Osteoblast (primary cell): ENCODE measurements at places on chromosomes 1 and 21. TPM values are rescaled to one million over a fixed set of nuclear protein-coding genes. Genes with fewer than 3 reads are reported as not detected.

DNA sequence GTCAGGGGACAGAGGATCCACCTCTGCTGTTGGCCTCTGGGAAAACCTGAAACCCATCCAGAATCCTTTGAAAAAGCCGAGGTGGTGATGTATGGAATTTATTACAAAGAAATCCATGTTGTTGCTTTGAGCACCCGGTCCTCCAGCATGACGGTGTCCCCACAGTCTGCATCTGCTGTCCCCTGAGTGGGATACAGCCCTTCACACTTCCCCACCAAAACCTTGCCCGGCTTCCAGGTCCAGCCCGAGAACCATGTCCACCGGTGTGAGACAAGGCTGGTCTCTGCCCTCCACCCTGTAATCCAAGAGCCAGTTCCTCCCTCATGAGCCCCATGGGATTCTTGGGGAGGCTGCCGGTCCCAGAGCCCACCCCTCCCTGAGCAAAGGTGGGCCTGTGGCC lies 70.5 kb downstream of the STUM start:
- DNase-seq, result peak; percentile 11
- H3K27ac ChIP-seq, result no peak overlapping the region
- H3K27me3 ChIP-seq, result peaks cover 10% of the 10 kb centered on the region
- H3K4me1 ChIP-seq, result no peaks in the 10 kb centered on the region
- H3K36me3 ChIP-seq, result no peaks in the 10 kb centered on the region

DNA sequence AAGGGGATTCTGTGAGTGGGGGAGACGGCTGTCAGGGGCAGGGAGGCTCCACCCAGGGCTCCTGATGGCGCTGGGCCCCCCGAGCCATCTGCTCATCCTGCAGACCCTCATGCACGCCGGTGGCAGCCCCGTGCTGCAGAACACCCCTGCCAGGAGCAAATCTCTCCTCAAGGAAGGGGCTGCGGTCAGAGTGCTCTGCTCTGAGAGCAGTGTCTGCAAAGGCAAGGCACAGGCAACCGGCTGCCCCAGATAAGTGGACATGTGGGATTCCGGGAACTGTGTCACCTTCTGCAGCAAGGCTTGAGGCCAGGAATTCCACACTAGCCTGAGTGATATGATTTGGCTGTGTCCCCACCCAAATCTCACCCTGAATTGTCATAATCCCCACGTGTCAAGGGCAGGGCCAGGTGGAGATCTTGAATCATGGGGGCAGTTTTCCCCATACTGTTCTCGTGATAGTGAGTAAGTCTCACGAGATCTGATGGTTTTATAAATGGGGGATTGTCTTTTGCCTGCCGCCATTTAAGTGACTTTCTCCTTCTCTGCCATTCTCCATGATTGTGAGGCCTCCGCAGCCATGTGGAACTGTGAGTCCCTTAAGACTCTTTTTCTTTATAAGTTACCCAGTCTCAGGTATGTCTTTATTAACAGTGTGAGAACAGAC lies 101.0 kb downstream of the PDE9A start:
- no peak overlapping the region for H3K27ac ChIP-seq
- H3K4me3 ChIP-seq, result no peak overlapping the region
- DNase-seq, result peak; percentile 2
- H3K36me3 ChIP-seq, result no peaks in the 10 kb centered on the region

DNA sequence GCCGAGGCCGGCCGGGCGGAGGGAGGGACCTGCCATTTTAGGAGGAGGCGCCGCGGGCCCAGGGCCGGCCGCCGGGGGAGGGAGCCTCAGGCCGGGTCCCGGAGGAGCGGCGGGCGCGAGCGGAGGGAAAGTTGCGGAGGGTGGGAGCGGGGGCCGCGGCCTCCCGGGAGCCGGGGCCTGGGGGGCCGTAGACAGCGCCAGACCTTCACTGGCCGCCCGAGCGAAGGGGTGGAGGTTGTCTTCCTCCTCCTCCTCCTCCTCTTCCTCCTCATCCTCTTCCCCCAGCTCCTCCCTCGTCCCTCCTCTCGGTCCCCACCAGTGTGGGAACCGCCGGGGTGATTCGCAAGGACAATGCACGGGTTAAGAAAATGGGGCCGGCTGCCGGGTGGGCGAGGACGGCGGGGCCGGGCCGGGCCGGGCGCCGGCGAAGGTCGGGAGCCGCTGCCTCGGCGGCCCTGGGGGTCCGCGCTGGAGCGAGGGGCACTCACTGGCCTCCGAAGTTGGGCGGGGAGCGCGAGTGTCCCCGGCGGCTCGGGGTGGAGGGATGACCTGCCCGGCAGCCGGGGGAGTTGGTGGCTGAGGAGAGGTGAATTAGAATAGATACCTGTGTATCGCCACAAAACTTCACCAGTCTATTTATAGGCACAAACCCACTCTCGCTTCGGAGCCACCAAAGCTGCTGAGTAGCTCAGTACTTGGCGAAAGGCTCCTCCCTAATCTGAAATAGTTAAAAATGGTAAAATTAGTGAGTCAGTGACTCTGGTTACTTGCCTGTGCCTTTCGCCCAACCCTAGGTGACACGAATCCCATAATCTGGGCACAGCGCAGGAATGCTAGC lies 1.3 kb downstream of the DYRK1A start:
- peak overlapping the region; percentile 80 for H3K27ac ChIP-seq
- no peaks in the 10 kb centered on the region for H3K27me3 ChIP-seq
- peak overlapping the region; percentile 87 for H3K4me3 ChIP-seq
- H3K36me3 ChIP-seq, result no peaks in the 10 kb centered on the region
- H3K4me1 ChIP-seq, result peaks cover 38% of the 10 kb centered on the region

DNA sequence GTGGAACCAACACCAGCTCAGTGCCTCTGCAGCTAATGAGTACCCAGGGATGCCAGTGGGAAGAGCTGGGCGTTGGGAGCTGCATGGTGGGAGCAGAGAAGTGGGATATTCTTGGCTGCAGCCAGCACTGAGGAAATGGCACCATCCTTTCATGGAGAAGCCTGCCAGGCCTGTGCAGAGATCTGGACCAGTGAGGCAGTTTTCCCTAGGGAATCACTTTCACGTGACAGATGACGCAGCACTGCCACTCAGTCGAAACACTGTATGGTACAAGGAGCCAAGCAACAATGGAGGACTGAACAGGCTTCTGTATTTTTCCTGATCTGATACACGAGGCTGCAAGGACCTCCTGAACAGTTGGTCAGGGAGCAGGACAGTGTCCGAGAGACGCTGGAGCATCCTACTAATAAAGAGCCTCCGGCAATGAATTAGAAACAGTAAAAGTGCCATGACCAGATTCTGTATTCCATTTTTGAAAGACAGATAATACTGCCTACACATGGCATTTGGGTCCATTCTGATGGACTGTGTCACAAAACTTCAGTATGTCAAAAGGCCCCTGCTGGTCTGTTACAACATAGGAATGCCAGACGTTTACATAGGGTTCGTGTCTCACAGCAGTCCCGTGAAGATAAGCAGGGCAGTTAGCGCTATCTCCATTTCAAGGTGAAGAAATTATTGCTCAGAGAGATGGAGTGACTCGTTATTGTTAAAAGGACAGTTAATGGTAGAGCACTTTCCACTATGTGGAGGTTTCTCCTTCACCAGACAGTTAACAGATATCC lies 44.0 kb upstream of the LMO4 start:
- no peak overlapping the region for H3K27ac ChIP-seq
- no peaks in the 10 kb centered on the region for H3K36me3 ChIP-seq
- no peak for DNase-seq
- no peaks in the 10 kb centered on the region for H3K27me3 ChIP-seq

DNA sequence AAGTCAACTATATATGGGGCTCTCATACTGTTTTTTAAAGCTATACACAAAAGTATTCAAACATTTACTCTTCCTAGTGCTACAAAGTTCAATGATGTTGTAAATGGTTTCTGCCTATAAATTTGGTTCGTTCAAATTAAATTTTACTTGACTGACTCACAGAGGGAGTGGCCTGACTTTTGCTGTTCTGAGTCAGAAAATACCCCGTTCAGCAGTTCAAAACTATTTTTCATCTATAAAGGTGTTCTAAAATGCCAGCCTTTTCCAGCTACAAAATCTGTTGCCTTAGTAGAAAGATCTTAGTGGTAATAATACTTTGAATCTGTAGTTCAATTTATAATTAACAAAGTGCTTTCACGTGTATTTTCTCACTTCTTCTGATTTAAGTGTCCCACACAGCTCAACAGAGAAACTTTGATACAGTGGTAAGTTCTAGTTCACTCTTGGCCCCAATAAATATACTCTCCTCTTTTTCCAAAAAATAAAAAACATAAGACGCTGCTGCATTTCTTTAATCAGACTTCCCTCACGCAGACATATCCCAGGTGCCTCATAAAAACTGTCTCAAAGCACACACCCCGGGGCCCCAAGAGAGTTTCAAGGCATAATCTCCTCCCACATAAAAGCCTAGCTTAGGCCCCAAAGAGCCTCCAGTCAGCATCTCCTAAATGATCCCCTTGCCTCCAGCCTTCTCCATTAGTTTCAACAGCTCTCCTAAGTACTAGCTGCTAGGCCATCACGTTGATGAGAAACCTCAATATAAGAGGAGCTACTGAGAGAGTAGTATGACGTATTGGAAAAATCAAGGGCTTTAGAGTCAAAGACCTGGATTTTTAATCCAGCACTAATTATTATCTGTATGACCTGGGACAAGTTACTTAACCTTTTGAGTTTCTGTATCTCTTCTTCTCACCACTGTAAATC lies 3.2 kb downstream of the PTP4A2 start:
- no peaks in the 10 kb centered on the region for H3K27me3 ChIP-seq
- DNase-seq, result peak; percentile 84
- H3K4me3 ChIP-seq, result peak overlapping the region; percentile 93
- H3K27ac ChIP-seq, result peak overlapping the region; percentile 95

GRCh38 chr1:193105821-193106177 lies 585 bp upstream of the GLRX2 start:
- H3K36me3 ChIP-seq, result peaks cover 4% of the 10 kb centered on the region
- DNase-seq, result no peak
- H3K27ac ChIP-seq, result peak overlapping the region; percentile 78
- H3K4me3 ChIP-seq, result peak overlapping the region; percentile 76
- H3K27me3 ChIP-seq, result no peaks in the 10 kb centered on the region

DNA sequence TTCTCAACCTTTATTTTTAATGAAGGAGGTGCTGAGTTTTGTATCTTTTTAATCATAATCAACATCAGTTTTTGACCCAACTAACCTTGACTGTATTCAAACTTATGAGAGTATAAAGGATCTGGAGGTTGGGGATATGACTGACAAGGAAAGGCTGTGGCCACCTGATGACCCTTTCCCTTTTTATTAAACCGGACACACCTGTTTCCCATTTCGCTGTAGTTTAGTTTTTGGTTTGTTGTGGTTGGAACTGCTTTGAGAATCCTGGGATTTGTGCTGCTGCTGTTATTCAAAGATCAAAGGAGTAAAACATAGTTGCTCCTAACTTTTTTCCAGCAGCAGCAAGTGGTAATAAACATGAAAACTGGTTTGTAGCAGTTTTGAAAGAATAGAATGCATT lies 12.4 kb downstream of the PRPF38A start:
- DNase-seq, result no peak
- no peaks in the 10 kb centered on the region for H3K4me1 ChIP-seq
- H3K36me3 ChIP-seq, result peaks cover 78% of the 10 kb centered on the region
- no peak overlapping the region for H3K27ac ChIP-seq

GRCh38 chr1:43451157-43451591 lies 2.6 kb downstream of the HYI start:
- no peaks in the 10 kb centered on the region for H3K27me3 ChIP-seq
- peaks cover 11% of the 10 kb centered on the region for H3K4me1 ChIP-seq
- DNase-seq, result peak; percentile 66
- H3K27ac ChIP-seq, result no peak overlapping the region
- peaks cover 62% of the 10 kb centered on the region for H3K36me3 ChIP-seq
- no peak overlapping the region for H3K4me3 ChIP-seq

SYCP1 gene
- total RNA-seq, result not detected in 2 replicates

OR10R2 gene
- total RNA-seq, result not detected in 2 replicates

AQP10 gene
- not detected in 2 replicates for total RNA-seq

CFHR4 gene
- not detected in 2 replicates for total RNA-seq

DNAI4 gene
- 12.7 and 15.0 TPM in 2 replicates for total RNA-seq
